ENCODE measurements at places on chromosomes 5 and 9. TPM values are rescaled to one million over a fixed set of nuclear protein-coding genes. Genes with fewer than 3 reads are reported as not detected.

CLTA gene
- 303 TPM for total RNA-seq

NDOR1 gene
- 16.8 TPM for total RNA-seq

TRIM36 gene
- 1.5 TPM for total RNA-seq

ANKRD18B gene
- 0.17 TPM for total RNA-seq

DOLPP1 gene
- total RNA-seq, result 13.4 TPM

TMEFF1 gene
- total RNA-seq, result 1.3 TPM

OCLN gene
- 4.2 TPM for total RNA-seq

MCC gene
- 8.2 TPM for total RNA-seq

SLC6A7 gene
- not detected for total RNA-seq

LHFPL2 gene
- 12.4 TPM for total RNA-seq

IL9 gene
- not detected for total RNA-seq

PTPN3 gene
- 1.6 TPM for total RNA-seq

SGCD gene
- 1.3 TPM for total RNA-seq

PHF24 gene
- total RNA-seq, result 0.74 TPM

TEX48 gene
- not detected for total RNA-seq

OR13F1 gene
- total RNA-seq, result not detected

ZNF883 gene
- 1.7 TPM for total RNA-seq

ANKRD34B gene
- not detected for total RNA-seq

IL3 gene
- not detected for total RNA-seq

PDZD2 gene
- 1.3 TPM for total RNA-seq

MAMDC2 gene
- total RNA-seq, result 2.2 TPM

STK32A gene
- under 0.01 TPM for total RNA-seq

ROPN1L gene
- total RNA-seq, result 0.45 TPM

MOB3B gene
- total RNA-seq, result 0.17 TPM

MEGF10 gene
- total RNA-seq, result not detected

TSLP gene
- 1.2 TPM for total RNA-seq

C5orf58 gene
- not detected for total RNA-seq

NR4A3 gene
- total RNA-seq, result under 0.01 TPM

ARL10 gene
- total RNA-seq, result 3.4 TPM

PTPRD gene
- total RNA-seq, result 1.3 TPM

CCDC112 gene
- total RNA-seq, result 6.5 TPM

ASS1 gene
- 23.5 TPM for total RNA-seq

DNM1 gene
- total RNA-seq, result 5.7 TPM

CEL gene
- 0.17 TPM for total RNA-seq

HRH2 gene
- 0.17 TPM for total RNA-seq

CSF1R gene
- total RNA-seq, result not detected

ADGRD2 gene
- total RNA-seq, result not detected

CD72 gene
- 0.50 TPM for total RNA-seq

ROR2 gene
- total RNA-seq, result 16.5 TPM

CKS2 gene
- 387 TPM for total RNA-seq

LCN15 gene
- not detected for total RNA-seq

CCL19 gene
- total RNA-seq, result not detected

TLX3 gene
- not detected for total RNA-seq

COL23A1 gene
- total RNA-seq, result not detected

TSSK1B gene
- not detected for total RNA-seq

DDX31 gene
- total RNA-seq, result 8.2 TPM

CDHR2 gene
- total RNA-seq, result not detected

GPR151 gene
- not detected for total RNA-seq

ITK gene
- not detected for total RNA-seq

INSYN2B gene
- total RNA-seq, result 5.2 TPM

SUSD3 gene
- 5.6 TPM for total RNA-seq

KCNN2 gene
- 1.8 TPM for total RNA-seq

SOHLH1 gene
- not detected for total RNA-seq

OTP gene
- not detected for total RNA-seq

KIF4B gene
- total RNA-seq, result not detected

ZNG1F gene
- 7.4 TPM for total RNA-seq

NOXA1 gene
- 0.17 TPM for total RNA-seq

TPPP gene
- 0.17 TPM for total RNA-seq

Data from bronchus fibroblast of lung (primary cell).